ENCODE measurements at places on chromosomes 3 and 15. TPM values are rescaled to one million over a fixed set of nuclear protein-coding genes. Genes with fewer than 3 reads are reported as not detected.
A peak's percentile ranks its signal among the peaks of the same experiment; 100 is the strongest.

The CAPN3 gene
- 25.4 TPM for total RNA-seq

DNA sequence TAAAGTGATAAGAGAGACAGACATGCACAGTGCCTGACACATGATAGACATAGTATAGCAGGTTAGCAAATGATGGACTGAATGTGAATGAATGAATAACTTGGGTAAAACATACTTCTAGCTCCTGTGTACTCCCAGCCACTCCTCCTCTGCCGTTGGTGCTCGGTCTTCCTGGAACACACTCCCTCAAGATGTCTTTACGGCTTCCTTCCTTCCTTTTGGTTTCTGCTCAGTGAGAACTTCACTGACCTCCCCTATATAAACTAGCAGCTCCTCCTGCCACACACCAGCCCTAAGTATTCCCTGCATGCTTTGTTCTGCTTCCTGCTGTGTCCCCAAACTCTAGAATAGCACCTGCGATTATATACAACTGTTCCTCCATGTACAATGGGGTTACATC lies 50.2 kb downstream of the RAD54L2 start:
- DNase-seq, result no peak

GRCh38 chr3:6250167-6250566 lies 610.7 kb upstream of the GRM7 start:
- no peak for DNase-seq

The CDC25A gene
- total RNA-seq, result 2.9 TPM

DNA sequence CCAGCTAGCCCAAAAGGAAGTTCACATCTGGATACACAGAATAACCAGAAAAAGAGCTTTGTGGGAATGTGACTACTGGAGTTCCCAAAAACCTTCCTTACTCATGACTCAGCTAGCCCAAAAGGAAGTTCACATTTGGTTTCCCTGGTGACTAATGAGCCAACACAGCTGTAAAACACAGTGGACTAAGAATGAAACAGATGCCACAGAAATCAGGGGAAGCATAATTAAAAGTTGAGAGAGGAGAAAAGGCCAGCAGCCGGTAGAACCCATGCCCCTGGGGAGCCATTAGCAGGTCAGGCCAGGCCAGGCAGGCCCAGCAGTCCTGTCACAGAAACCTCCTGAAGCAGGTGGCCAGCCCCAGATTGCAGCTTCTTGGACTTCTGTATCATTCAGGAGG lies 130.3 kb downstream of the GHSR start:
- DNase-seq, result no peak

The CHCHD4 gene
- total RNA-seq, result 19.1 TPM

DNA sequence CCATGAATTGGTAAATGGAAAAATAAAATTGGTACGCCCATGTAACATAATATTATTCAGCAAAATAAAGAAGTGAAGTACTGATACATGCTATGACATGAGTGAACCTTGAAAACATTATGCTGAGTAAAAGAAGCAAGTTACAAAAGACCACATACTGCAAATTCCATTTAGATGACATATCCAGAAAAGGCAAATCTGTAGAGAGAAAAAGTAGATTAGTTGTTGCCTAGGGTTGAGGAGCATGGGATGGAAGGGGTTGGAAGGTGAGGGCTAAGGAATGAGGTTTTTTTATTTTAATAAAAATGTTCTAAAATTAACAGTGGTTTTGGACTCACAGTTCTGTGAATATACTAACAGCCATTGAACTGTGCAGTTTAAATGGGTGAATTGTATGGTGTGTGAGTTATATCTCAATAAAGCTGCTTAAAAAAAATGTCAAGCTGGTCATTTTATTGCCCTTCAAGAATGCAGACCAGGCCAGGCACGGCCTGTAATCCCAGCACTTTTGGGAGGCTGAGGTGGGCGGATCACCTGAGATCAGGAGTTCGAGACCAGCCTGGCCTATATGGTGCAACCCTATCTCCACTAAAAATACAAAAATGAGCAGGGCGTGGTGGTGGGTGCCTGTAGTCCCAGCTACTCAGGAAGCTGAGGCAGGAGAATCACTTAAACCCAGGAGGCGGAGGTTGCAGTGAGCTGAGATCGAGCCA lies 8.1 kb upstream of the DLG1 start:
- no peak for DNase-seq

DNA sequence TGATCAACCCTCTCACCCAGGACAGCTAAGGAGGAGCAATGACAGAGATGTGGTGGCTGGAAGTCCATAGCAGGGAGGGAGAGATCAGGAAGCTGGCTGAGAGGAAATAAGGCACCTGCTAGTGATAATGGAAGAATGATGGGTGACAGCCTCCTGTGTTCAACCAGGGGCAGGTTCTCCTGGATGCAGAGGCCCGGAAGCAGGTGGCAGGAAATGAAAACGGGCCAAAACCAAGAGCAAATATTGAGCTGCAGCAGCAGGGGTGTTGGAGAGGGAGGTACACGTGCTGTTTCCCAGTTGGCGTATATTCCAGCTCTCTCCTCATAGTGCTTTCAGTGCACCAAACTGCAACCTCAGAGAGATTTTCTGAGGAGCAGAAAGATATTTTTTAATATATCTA lies 213.4 kb upstream of the TBL1XR1 start:
- DNase-seq, result no peak

DNA sequence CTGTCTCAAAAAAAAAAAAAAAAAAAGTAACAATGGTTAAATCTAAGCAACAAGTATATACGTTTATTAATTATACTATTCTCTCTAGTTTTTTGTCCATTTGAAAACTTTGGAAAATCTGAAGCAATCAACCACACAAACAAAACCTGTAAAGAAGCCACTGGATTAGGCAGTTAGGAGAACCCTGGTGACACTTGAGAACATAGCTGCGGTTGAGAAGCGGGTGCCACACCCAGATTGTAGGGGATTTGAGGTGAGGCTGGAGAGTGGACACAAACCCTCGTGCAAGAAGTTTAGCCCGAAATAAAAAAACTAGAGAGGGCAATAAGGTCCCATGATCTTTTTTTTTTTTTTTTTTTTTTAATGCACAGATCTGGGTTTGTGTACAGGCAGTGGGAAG lies 25.9 kb upstream of the ZBTB38 start:
- DNase-seq, result no peak

The HHLA2 gene
- total RNA-seq, result not detected

GRCh38 chr3:81837071-81837593 lies 75.7 kb upstream of the GBE1 start:
- no peak for DNase-seq

GRCh38 chr3:170869645-170870593 lies at the start of gene RPL22L1:
Gene RPL22L1 (minus strand): TSS chr3:170870195. CDS start chr3:170870167, 28 bp downstream.
- peak; percentile 77 for DNase-seq

The MASP1 gene
- total RNA-seq, result 9.9 TPM

DNA sequence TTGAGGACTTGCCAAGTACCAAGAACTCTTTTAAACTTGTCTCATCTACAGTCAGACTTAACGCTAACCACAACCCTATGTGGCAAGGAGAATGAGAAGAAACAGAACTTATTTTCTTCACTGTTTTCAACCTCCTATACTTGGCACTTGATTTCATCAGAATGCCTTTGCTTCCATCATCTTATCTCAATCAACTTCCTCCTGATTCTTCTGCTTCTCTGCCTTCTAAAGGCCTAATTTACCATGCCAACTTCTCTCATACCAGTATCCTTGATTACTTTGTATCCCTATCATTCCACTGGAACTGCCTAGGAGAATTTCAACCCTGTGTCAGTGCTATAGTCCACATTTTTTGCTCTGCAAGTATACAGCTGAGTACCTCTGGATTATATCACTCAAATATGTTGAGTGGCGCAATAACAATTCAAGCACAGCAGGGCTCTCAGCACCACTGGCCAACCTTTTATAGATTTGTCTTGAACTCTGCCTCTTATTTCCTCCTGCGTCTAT lies 413.6 kb downstream of the ROBO1 start:
- no peak for DNase-seq

DNA sequence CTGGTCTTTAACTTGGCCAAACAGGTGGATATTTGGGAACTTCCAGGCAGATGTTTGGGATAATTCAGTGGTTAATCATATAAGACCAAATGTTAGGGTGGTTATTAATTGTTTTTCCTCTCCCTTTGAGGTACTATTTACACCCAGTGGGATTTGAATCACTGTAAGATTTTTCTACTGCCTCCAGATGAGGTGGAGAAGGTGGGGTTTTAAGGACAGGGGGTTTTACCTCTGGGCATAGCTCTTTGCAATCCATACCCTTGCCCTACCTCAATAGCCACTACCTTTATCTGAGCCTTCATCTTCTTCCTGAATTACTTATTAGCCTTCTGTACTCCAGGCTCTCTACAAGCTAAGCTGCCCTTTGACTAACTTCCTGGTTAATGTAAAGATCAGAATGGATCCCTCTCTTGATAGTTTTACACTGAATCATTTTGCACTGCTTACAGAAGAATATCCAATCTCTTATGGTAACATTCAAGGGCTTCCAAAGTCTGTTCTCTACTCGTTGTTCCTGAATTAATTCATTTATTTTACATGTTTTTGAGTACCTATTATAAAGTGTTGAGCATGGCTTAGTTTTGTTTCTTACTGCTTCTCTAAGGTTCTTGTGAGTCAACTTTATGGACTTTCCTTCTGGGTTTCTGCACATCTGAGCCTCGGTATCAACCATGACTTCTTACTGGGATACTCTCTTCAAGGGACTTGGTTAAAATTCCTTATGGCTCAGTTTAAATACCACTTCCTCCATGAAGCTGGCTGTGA lies 331.2 kb upstream of the TBL1XR1 start:
- DNase-seq, result no peak

GRCh38 chr3:4751029-4751501 lies 228.2 kb upstream of the BHLHE40 start:
- no peak for DNase-seq

The ZWILCH gene
- 2.5 TPM for total RNA-seq

- no peak for DNase-seq
Observed at GRCh38 chr3:156303001-156303707, 182.8 kb downstream of the KCNAB1 start.

- DNase-seq, result no peak
Observed at GRCh38 chr3:139491027-139491700, 14.8 kb upstream of the RBP2 start.

GRCh38 chr3:148954981-148955380 lies 36.4 kb upstream of the GYG1 start:
- DNase-seq, result no peak

GRCh38 chr3:119571688-119572087 lies 7.6 kb upstream of the ADPRH start:
- DNase-seq, result no peak

- no peak for DNase-seq
Observed at GRCh38 chr15:41950489-41950888, 21.9 kb downstream of the EHD4 start.

GRCh38 chr15:77739591-77740378 lies 107.1 kb upstream of the LINGO1 start:
- DNase-seq, result no peak

DNA sequence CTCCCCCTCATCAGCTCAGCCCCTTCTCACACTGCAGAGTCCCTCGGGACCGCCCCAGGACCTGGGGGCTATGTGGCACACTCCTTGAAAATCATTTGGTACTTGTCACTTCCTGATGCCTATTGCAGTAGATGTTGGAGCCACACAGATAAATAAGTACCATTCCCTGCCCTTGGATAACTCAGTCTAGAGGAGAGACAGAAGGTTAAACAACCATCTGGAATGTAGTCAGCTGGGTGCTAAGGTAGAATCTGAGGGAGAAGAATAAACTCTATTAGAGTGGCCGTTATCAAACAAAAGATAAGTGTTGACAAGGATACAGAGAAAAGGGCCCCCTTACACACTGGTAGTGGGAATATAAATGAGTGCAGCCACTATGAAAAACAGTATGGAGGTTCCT lies 112.3 kb upstream of the NR2E3 start:
- no peak for DNase-seq

The CCDC71 gene
- total RNA-seq, result 24.3 TPM

DNA sequence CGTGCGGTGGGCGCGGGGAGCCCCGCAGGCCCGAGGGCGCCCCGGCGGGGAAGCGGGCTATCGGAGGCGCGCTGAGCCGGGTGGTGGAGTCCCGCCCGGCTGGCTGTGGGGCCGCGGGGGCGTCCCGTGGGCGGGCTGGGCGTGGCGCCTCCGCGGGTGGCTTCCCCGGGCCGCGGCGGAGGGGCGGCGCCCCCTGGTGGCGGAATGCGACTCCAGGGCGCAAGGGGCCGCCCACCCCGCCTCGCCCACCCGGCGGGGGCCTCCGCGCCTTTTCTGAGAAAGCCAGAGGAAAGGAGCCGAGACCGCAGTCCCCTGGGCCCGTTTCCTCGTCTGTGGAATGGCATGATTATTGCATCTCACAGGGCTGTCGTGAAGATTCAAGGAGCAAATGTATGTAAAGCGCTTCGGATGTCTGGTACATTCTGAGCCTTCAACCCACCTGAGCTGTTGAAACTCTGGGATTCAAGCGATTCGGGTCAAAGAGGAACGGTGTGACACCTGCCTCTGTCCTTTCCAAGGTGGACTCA lies 31.9 kb upstream of the RAB6B start:
- DNase-seq, result peak; percentile 41

DNA sequence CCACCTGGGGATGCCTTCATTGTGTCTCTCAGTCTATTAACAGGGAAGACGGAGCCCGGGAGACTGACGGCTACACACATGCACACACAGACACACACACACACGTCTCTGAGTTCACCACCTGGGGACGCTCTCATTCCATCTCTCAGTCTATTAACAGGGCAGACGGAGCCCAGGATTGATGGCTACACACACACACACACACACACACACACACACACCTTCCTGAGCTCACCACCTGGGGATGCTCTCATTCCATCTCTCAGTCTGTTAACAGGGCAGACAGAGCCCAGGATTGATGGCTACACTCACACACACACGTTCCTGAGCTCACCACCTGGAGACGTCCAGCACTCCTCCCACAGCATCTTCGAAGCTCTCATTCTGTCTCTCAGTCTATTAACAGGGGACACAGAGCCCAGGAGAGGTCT lies 143.9 kb downstream of the OR4M2 start:
- DNase-seq, result peak; percentile 22

DNA sequence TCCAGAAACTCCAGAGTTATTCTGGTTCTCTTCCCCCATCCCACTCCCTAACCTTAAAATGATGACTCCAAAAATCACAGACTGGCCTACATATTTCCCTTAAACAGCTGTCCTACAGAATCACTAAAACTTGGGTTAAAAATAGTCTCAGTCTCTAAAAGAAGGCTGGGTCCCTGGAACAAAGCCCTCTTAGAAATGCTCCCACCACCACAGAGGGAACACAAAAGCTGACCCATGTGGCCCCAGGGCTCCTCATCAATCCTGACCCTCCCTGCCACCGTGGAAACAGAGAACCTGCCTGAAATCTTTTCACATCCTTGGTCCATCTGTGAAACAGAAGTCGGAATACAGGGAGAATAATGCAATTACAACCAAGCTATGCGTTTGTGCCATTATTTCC lies 55.7 kb upstream of the DCLK3 start:
- no peak for DNase-seq

The VIPR1 gene
- 2.9 TPM for total RNA-seq
